ENCODE measurements at places on chromosomes 16 and 17.

DNA sequence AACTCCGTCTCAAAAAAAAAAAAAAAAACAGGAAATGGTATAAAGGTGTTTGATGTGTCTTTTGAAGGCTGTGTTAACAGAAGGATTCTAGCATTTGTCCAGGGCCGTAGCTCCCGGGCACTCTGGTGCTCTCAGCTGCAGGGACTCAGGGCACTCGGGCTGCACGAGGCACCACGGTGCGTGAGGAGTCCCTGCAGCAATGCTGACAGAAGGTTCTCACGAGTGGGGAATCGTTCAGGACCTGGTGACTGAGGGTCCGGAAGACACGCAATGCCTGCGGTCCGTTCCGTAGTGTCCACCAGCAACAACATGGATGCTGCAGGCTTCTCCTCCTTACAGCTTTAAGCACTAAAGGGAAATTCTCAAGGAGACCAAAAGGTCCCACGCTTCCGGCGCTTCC is 12.6 kb upstream of the FAAP100 start:
- no peak for DNase-seq

GRCh38 chr17:42309986-42310786 is 21.9 kb downstream of the STAT5A start:
- no peak for DNase-seq

DNA sequence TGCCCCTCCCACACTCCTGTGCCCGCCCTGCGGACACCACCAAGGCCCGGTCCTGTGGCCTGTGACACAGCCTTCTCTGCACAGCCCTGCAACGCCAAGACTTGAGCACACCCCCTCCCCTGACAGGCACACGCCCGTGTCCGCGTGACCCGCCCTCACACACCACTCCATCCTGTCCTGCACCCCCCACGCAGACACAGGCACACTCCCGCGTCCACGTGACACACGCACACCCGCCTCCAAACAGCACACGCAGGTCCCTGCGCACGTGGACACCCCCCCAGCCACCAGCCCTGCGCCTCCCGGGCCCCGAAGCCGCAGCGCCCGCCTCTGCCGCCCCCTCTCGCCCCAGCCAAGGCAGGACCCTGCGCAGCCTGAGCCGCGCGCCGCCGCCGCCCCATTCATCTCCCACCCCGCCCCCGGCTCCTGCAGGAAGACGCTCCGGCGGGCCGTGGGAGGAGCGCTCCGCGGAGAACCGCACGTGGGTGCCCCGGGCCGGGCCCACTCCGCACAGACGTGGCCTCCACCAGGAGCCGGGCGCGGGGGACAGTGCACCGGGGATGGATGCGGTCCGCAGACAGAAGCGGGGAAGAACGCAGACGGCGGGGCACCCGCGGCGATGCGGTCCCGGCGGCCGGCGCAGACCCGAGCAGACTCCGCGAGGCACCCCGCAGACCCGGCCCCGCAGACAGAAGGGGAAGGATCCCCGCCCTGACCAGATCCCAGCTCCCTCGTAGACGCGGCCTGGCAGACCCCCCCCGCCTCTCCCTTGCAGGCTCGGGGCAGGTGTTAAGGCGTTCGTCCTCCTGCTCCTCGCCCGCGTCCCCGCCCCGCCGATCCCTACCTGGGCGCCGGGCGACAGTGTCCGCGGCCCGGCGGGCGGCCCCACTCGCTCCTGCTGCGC is 506 bp downstream of the CAMKK1 start:
- no peak for DNase-seq

DNA sequence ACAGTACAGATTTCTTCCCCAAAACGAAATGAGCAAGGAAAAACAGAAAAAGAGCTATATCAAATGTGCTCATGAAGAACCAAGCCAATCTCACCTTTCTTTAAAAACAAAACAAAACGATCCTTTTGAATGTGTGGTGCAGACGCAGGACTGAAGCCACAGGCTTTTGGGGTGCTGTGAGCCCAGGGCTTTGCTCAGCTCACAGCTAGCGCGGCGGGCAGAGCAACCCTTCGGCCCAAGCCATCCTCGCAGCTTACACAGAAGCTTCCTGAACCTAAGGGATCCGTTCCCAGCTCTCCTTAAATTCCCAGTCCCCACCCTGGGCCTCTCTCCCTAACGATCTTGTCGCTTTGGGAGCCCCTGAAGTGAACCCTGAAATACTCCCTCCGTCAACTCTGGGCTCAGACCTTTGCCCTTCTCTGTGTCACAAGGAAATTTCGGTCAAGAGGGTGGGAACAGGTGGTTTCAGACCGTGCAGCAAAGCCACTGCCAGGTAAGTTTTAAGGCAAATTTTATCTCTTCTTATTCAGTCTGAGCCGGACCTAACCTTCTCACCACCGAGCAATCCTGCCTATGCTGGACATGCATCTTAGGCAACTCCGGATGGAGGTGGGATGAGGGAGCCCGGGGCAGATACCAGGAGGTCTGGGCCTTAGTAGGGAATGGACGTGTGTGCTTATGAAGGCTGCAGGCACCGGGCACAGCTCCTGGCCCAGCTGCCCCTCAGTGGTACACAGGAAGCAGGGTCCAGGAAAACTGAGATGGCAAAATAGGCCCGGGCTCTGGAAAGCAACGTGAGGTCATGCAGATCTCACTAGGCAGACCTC is 52.0 kb downstream of the COTL1 start:
- DNase-seq: no peak

- no peak for DNase-seq
These were observed 253.9 kb upstream of the CACNG5 start for GRCh38 chr17:66580956-66581391.
